ENCODE measurements at places on chromosomes 4 and X.

GRCh38 chr4:137448402-137448801, 83.9 kb downstream of the PCDH18 start:
- DNase-seq: no peak

DNA sequence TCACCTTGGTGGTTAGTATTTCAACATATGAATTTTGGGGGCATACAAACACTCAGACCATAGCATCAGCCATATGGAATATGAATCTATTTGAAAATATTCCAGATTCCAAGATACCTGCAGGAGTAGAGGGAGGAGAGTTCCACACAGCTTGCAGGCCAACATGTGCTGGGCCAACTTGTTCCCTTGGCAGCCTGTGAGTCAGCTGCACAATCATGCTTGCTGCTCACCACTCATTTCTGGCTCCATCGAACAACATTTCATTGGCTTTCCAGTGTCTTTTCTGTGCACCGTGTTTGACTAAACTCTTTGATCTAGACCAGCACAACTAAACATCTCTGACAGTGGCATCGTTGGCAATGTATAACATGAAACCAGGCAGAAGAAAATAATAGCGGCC, 282.5 kb upstream of the RASGEF1B start:
- DNase-seq: no peak

DNA sequence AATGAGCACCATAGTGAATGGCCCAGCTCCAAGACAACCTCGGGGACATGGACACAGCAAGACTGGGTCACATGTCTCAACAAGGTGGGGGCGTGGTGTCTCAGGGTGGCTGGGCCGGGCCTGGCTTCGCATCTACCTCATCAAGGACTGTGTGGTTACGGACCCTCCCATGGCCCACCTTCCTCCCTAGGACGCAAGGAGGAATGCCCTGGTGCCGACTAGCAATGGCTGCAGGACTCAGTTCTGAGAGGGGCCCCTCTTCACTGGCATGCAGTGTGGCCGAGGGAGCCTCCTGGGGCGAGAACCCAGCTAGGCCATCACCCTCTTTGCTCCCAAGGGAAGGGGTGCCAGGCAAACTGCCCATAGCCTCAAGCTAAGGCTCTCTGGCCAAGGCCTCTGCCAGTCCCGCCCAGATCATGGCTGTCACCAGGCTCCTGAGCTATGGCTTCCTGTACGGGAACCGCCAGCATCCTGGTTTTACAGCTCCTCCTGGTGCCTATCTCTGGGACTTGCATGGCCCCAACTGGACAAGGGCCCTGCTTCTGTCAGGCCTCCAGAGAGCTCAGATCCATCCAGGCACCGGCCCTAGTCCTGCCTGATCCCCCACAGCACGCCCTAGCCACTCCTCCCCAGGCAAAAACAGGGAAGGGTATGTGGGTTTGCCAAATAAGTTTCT, 218.0 kb upstream of the AGTR2 start:
- DNase-seq: no peak

DNA sequence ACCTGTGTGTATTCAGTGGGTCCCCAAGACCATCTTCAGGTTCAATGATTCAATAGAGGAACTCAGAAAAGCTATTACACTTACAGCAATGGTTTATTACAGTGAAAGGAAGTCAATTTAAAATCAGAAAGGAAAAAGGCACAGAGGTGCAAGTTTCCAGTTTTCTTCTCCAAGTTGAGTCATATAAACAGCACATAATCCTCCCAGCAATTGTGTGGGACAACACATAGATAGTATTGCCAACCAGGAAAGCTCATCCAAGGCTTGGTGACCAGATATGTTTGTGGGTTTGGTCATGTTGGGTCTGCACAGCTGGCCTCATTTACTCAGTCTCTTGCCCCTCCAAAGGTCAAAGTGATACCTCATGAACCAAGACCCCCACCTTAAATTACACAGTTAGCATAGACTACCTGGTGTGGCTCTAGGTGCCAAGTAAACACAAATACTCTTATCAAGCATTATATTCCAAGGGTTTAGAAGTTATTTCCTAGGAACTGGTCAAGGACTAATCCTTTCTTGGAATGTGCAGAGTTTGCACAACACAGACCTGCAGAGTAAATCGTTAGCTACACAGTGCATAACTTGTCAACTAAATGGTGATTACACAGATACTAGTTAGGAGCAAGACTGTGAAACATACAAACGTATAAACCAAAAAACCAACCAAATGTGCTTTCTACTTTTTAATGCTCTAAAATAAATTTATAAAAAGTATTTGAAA, 777.3 kb downstream of the PCDH18 start:
- no peak for DNase-seq

- DNase-seq: no peak
Observed at GRCh38 chr4:13970349-13970748, 342.8 kb upstream of the BOD1L1 start.

GRCh38 chr4:106305435-106306055, 10.5 kb downstream of the TBCK start:
- DNase-seq: no peak

- DNase-seq: no peak
Observed at GRCh38 chrX:13285693-13286092, 34.2 kb downstream of the ATXN3L start.

DNA sequence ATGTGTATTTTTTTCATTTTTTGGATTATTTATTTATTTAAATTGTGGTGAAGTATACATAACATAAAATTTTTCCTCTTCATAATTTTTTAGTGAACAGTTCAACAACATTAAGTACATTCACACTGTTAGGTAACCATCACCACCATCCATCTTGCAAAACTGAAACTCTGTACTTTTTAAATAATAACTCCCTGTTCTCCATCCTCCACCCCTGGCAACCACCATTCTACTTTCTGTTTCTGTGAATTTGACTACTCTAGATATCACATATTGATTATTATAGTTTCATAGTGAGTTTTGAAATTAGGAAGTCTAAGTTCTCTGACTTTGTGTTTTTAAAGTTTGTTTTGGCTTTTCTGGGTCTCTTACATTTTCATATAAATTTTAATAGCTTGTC, 89.3 kb upstream of the STX18 start:
- DNase-seq: no peak

GRCh38 chr4:168659741-168660465, 163.1 kb downstream of the PALLD start:
- no peak for DNase-seq

DNA sequence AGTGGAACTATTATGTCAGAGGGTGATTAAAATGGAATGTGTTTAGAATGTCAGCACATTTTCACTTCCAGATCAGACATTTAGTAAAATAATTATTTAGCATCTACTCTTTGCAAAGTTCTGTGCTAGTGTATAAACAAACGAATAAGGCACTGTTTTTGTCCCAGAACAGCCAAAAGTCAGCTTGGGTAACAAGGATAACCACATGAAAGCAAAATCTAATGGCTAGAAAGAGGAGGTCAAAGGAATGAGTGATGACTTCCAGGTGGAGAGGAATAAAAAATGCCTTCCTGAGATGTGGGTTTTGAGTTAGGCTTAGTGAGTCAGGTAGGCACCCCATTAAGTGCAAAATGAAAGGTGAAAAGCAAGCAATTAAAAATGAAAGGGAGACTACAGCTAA, 112.6 kb downstream of the ATP10D start:
- no peak for DNase-seq

DNA sequence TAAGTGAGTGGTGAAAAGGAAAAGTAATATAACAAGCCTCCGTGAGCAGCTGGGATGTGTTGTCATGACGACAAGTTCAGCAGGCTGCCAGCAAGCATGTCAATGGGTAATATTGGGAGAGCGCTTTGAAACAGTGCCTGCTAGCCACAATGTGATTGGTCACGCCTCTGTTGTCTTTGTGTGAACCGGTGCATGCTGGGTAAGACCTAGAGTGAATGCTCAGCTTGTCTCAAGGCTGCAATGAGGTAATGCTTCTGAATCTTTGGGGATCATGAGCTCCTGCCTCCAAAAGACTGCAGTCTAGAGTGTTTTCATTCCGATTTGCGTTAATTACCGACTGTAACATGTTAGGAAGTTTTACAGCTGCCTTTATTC, 54.9 kb downstream of the STOX2 start:
- DNase-seq: no peak

DNA sequence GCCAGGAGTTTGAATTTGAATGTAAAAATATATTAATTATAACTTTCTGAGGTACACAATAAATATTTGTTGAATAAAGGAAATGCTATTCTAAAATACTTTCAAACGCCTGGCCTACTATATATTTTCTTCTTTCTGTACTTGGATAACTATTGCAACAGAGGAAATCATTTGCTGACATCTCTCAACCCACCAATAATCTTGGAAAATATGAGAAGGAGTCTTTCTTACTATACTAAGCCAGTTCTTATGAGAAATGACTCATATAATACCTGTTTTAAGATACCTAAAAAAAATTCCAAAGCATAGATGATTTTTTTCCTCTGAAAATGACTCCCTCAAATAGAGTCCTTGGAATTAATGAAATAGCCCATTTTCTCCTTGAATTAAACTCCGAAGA, 64.1 kb downstream of the CAMK2D start:
- DNase-seq: no peak

- DNase-seq: no peak
Observed at GRCh38 chr4:69471639-69472038, 24.1 kb downstream of the UGT2B4 start.

GRCh38 chr4:87516683-87517082, 12.5 kb downstream of the SPARCL1 start:
- DNase-seq: no peak

- no peak for DNase-seq
Observed at GRCh38 chr4:4248885-4249203, 821 bp upstream of the TMEM128 start.

GRCh38 chr4:4651811-4652755, 110.2 kb upstream of the STX18 start:
- DNase-seq: no peak

DNA sequence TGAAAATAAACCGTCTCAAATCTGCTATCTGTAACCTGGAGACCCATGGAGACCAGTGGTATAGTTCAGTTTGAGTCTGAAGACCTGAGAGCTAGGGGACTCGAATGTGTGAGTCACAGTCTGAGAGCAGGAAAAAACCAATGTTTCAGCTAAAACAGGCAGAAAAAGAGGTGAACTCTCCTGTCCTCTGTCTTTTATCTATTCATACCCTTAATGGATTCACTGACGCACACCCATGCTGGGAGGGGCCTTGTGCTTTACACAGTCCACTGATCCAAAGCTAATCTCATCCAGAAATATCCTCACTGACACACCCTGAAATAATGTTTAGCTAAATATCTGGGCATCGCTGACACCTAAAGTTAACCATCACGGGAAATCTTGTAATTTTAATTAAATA, 297.9 kb downstream of the GPM6A start:
- DNase-seq: no peak

DNA sequence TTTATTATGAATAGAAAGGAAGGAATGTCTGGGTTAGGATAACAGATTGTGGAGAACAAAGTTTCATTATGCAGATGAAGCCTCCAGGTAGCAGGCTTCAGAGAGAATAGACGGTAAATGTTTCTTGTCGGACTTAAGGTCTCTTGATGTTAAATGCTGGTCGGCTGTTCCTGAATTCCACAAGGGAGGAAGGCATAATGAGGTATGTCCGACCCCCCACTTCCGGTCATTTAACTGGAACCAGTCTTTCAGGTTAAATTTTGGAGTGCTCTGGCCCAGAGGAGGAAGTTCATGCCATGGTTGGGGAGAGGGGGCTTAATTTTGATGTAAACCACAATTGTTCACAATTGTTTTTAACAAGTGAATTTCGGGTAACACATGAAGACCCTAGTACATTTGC, 158.1 kb upstream of the VCX3A start:
- no peak for DNase-seq

DNA sequence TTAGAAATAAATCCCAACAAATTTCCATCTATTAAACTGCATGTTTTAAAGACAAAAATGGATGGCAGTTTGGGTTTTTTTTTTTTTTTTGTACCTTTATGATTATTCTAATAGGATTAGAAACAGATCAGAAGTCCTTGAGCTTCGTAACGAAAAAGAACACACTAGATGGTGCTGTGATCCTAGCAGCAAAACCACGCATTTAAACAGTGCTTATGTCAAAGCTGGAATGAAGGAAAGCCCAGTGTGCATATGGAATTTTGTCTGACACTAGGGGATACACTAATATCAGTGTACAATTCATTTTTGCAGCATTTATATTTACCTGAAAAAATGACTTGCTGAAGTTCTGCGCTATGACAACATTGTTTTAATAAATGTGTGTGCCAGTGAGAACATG, 229.1 kb downstream of the VEGFC start:
- DNase-seq: no peak

- no peak for DNase-seq
Observed at GRCh38 chr4:66633477-66633876, 911.8 kb downstream of the CENPC start.

DNA sequence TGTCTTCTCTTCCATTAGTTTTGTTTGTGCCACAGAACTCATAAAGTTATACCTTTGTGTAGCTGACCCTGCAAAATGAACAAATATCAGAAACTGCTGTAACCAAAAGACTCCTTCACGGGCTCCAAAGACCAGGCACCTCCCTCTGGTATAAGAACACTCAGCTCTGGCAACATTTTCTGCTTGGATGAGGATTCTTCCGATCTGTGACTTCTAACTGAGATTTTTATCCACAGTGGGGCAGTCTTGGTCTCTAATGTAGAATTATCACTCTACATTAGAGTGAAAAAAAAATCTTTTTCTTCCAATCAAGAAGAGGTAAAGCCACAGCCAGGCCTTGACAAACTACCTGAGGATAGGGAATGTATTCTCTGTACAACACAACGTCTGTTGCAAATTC, 38.5 kb upstream of the PRSS48 start:
- no peak for DNase-seq

- DNase-seq: no peak
Observed at GRCh38 chrX:148611993-148612392, 111.6 kb downstream of the AFF2 start.

- DNase-seq: no peak
Observed at GRCh38 chrX:14504960-14505538, 24.3 kb upstream of the GLRA2 start.

DNA sequence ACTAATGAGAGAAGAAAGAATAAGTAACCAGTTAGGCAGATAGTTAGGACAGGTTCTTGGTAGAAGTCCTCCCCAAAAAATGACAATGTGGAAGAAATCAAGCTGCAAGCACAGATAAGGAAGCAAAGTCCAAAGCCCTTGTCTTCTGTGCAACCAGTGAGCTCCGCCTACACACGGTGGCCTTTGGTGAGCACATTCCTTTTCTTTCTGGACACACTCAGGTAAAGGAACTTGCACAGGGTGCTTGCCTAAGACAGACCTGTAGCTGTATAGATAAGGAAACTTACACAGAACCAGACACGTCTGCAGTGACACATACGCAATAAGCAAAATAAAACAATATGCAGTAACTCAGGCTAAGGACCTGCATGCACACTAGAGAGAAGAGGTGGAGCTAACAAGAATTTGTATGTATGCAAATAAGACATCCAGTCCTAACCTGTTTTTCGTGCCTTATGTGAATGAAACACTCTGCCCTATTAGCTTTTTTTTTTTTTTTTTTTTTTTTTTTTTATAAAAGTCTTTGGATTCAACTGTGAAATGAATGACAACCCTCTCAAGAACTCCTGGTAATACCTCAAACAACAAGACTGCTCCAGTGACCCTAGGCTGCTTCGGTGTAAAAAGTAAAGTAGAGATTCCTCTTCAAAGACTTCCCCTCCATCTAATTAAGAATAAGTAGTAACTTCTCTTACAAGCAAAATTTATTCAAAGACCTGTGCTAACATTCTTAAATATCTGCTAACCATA, 48.8 kb downstream of the UGT2B10 start:
- no peak for DNase-seq
